ENCODE measurements at places on chromosomes 13 and 19.

- DNase-seq = no peak
Measured at GRCh38 chr13:50033725-50034124, 18.5 kb downstream of the KCNRG start.

DNA sequence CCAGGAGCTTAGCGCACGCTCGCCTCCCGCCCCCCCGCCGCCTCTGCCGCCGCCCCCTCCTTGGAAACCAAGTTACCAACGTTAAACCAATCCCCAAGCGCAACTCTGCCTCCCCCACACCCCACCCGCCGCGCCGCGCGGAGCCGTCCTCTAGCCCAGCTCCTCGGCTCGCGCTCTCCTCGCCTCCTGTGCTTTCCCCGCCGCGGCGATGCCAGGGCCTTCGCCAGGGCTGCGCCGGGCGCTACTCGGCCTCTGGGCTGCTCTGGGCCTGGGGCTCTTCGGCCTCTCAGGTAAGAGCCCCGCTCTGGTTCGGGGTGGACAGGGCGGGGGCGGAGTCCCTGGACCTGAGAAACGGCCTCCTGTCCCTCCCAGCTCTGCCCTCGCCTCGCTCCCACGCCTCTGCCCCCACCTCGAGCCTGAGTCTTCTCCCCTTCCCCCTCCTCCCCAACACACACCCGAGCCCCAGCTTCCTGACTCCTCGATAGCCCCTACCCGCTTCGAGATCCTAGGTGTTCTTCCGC is at the start of gene ICAM5:
ICAM5 (plus strand) TSS at position 117 of the 521 bp plus-strand sequence; CDS start at position 209, 92 bp downstream.
- no peak for DNase-seq

GRCh38 chr13:35826626-35827254 is 304.4 kb downstream of the DCLK1 start:
- DNase-seq = no peak

GRCh38 chr19:47994209-47994802 is at the start of gene ELSPBP1:
Gene ELSPBP1 (plus strand): TSS chr19:47994632. CDS start chr19:48008668, 14,036 bp downstream.
- DNase-seq = no peak

GRCh38 chr13:110055089-110055488 is 251.9 kb downstream of the COL4A1 start:
- DNase-seq = no peak

DNA sequence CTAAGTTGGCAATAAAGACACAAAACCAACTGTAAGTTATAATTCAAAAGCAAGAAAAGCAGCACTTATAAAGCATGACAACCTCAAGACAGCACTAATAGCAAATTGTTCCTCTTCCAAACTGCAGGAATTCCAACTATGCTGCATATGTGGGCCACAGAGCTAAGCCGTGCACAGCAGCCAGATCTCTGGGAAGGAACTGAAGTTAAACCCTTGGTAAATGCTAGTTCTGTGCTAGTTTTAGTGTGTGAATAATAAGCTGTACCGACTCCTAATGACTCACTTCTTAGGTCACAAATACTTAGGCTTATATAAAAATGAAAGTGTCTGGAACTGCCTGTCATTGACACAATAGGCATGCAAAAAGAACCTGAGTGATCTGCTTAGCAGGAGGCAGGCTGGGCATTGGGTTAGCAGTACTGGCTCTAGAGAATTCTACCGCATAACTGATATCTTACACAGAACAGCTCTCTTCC is 21.2 kb upstream of the GTF3A start:
- no peak for DNase-seq

DNA sequence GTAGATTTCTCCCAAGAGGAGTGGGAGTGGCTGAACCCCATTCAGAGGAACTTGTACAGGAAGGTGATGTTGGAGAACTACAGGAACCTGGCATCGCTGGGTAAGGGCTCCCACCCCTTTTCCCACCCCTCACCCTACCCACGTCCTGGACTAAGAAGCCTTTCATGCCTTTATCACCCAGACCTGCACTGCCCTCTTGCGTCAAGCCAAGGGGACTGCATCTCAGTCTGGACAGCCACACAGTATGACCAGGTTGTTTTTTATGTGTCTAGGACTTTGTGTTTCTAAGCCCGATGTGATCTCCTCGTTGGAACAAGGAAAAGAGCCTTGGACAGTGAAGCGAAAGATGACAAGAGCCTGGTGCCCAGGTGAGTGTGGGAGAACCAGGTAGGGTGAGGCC is 8.8 kb downstream of the ZFP28 start:
- DNase-seq = no peak

GRCh38 chr13:77298426-77298825 is 28.5 kb downstream of the MYCBP2 start:
- DNase-seq = no peak

GRCh38 chr13:41701676-41702075 is 244.3 kb downstream of the RGCC start:
- DNase-seq = no peak

DNA sequence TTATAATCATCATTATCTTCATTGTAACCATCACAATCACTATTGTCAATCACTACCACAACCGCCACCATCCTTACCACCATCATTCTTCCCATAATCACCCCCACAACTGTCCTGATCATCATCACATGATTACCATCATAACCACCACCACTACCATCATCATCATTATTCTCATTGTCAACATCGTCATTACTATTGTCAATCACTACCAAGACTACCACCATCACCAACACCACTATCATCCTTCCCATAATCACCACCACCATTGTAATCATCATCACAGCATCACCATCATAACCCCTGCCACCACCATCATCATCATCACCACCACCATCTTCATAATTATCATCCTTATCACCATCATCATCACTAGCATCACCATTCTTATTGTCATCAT is 55.2 kb downstream of the MBD3L1 start:
- no peak for DNase-seq

- no peak for DNase-seq
Measured at GRCh38 chr13:34216256-34216655, 398.3 kb downstream of the RFC3 start.

All from smooth muscle cell of the brain vasculature (primary cell).